Breast epithelium (tissue), 4 donors: ENCODE measurements at places on chromosomes 11 and 22. TPM values are rescaled to one million over a fixed set of nuclear protein-coding genes. Genes with fewer than 3 reads are reported as not detected.

DNA sequence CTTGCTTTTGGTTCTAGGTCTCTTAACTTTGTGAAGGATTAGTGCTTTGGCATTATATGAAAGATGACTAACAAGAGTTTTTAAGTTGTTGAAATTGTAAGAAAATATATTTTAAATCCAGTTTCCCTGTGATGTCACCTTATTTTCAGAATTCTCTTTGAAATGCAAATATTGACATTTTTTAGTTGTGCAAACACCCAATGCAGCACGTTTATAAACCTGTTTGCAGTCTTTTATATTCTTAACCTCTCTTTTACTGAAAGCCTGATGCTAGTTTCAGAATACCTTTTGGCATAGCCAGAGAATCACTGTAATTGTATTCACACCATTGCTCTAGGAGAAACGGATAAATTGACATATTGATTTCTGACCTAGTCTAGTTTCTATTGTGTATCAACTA is 42.8 kb upstream of the SLC37A2 start:
- H3K27ac ChIP-seq: no peak overlapping the region
- no peak overlapping the region for H3K4me3 ChIP-seq
- no peaks in the 10 kb centered on the region for H3K4me1 ChIP-seq
- H3K36me3 ChIP-seq: no peaks in the 10 kb centered on the region

- no peak for DNase-seq
- H3K36me3 ChIP-seq: no peaks in the 10 kb centered on the region
- no peak overlapping the region for H3K27ac ChIP-seq
- H3K27me3 ChIP-seq: no peaks in the 10 kb centered on the region
- H3K4me3 ChIP-seq: no peak overlapping the region
Measured at GRCh38 chr11:27291954-27292636, 70.9 kb downstream of the CCDC34 start.

GRCh38 chr11:575313-575995 is 816 bp upstream of the PHRF1 start:
- H3K36me3 ChIP-seq: no peaks in the 10 kb centered on the region
- no peak for DNase-seq
- H3K4me3 ChIP-seq: peak overlapping the region; percentile 86
- H3K27ac ChIP-seq: peak overlapping the region; percentile 7

DNA sequence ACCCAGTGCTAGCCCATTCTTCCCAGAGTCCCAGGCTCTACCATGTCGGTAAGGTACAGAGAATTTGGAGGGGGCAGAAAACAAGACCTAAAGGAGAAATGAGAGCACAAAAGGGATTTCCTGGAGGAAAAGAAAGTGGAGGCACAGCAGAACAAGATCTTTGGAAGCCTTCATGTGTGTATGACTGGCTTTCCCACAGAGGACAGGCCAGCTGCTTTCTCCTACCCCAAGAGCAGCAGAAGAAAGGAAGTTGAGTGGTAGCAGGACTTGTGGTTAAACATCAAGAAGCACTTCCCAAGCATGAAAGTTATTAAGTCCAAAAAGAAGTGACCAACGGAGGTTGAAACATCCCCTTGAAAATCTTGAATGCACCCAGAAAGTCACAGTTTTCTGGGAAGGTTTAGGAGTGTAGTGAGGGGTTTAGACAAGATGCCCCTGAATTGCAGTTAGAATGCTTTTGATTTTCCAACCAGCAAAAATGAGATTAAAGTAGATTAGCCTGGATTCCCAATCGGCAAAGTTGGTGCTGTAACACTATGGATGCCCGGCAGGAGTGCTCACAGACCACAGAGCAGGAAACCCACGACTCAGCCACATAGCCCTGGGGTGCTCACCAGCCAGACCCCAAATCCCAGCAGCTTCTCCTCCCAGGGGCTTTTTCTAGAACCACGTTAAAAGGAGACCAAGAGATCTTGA is 608 bp downstream of the TMPRSS13 start:
- peak overlapping the region; percentile 45 for H3K4me3 ChIP-seq
- no peak for DNase-seq
- no peaks in the 10 kb centered on the region for H3K4me1 ChIP-seq
- no peaks in the 10 kb centered on the region for H3K36me3 ChIP-seq

DNA sequence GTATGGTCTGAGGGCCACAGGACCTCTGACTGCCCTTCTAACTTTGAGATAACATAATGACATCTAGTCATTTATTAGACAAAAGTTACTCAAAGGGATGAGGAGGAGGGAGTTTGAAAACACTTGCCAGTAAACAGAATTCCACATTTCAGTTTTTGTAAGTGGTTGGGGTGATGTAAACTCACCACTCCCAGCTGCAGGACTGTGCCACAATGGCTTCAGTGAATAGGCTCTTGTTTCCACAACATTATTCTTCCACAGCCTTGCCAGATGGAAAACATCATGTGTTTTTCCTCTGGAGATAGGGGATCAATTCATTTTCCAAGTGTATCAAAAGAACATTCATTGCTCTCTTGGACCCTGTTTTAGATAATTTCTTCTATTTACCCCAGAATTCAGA is 147.2 kb upstream of the BDNF start:
- no peaks in the 10 kb centered on the region for H3K27me3 ChIP-seq
- H3K4me3 ChIP-seq: no peak overlapping the region
- H3K4me1 ChIP-seq: no peaks in the 10 kb centered on the region
- DNase-seq: no peak

DNA sequence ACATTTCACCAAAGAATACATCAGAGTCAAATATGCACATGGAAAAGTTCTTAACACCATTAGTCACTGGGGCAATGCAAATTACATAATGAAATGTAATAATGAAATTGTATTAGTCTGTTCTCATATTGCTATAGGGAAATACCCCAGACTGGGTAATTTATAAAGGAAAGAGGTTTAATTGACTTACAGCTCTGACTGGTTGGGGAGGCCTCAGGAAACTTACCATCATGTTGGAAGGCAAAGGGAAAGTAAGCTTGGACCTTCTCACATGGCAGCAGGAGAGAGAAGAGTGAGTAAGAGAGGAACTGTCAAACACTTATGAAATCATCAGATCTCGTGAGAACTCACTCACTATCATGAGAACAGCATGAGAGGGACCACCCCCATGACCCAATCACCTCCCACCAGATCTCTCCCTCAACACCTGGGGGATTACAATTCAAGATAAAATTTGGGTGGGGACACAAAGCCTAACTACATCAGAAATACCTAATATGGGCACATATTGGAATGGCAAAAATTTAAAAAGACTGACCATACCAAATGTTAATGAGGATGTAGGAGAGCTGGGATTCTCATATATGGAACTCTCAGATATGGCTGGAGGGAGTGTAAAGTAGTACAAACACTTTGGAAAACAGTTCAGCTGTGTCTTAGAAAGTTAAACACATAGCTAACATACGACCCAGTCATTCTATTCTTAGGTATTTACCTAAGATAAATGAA is 65.1 kb upstream of the CD44 start:
- no peak overlapping the region for H3K4me3 ChIP-seq
- no peaks in the 10 kb centered on the region for H3K4me1 ChIP-seq
- no peak for DNase-seq
- H3K36me3 ChIP-seq: no peaks in the 10 kb centered on the region
- H3K27me3 ChIP-seq: no peaks in the 10 kb centered on the region

GRCh38 chr11:1298695-1299492 is 10.5 kb downstream of the TOLLIP start:
- H3K27ac ChIP-seq: peak overlapping the region; percentile 69
- H3K4me1 ChIP-seq: peaks cover 31% of the 10 kb centered on the region
- H3K27me3 ChIP-seq: no peaks in the 10 kb centered on the region
- peak; percentile 83 for DNase-seq
- no peak overlapping the region for H3K4me3 ChIP-seq

- no peak overlapping the region for H3K4me3 ChIP-seq
- H3K27ac ChIP-seq: peak overlapping the region; percentile 91
- DNase-seq: no peak
- H3K4me1 ChIP-seq: no peaks in the 10 kb centered on the region
Measured at GRCh38 chr11:12087075-12088004, 23.1 kb upstream of the MICAL2 start.

DNA sequence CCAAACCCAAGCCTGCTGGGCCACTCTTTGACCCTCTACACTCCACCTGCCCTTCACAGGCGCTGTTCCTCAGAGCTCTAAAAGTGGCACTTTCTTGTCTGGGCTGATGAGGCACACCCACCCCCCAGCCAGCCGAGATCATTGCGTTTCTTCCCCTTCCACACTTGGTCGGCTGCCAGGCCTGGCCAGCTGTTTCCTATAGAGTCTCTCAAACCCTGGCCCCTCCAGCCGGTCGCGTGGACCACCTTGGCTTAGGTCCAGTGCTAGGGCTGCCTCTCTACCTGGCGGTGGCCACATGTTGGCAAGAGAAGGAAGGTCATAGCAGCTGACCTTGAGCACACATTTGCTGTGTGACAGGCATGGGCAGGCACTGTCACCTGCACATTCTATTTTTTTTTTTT is 60.6 kb downstream of the PPP6R2 start:
- no peak for DNase-seq
- H3K36me3 ChIP-seq: no peaks in the 10 kb centered on the region
- H3K27ac ChIP-seq: no peak overlapping the region
- no peaks in the 10 kb centered on the region for H3K27me3 ChIP-seq
- H3K4me3 ChIP-seq: no peak overlapping the region
- no peaks in the 10 kb centered on the region for H3K4me1 ChIP-seq

DNA sequence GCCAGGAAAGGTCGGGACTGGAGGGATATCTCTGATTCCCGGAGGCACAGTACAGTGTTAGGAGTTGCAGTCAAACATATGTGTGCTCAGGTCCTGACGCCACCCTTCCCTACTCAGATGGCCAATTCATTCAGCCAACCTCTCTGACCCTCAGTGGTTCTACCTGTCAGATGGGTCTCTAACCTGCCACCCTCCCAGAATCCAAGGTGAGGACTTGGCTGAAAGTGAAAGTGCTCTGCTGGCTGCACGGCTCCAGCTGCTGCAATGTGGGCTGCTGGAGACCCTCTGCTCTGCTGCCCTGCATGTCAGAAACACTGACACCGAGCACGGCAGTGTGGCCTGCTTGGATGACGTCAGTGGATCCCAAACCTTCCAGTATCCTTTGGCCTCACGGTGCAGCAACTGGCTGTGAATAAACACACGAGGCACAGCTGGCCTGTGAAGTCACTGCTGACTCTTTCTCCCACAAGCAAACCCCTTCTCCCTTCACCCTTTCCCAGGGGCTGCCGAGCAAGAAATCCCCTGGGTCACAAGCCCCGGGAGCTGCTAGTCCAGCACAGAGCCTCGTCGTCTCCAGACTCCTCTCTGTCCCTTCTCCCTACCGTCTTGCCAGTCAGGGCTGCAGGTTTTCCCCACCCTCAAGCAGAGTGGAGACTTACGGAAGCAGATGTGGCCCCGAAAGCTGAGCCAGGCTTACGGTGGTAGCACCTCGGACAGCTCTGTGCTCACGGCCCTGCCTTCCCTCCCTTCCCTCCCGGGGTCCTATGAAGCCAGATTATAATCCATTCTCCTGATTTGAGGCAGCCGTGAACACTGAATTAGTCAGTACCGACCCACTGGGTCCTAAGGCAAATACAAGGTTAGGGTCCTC is 24.3 kb downstream of the KIAA0930 start:
- no peaks in the 10 kb centered on the region for H3K36me3 ChIP-seq
- no peak for DNase-seq
- H3K27me3 ChIP-seq: no peaks in the 10 kb centered on the region
- no peak overlapping the region for H3K4me3 ChIP-seq

DNA sequence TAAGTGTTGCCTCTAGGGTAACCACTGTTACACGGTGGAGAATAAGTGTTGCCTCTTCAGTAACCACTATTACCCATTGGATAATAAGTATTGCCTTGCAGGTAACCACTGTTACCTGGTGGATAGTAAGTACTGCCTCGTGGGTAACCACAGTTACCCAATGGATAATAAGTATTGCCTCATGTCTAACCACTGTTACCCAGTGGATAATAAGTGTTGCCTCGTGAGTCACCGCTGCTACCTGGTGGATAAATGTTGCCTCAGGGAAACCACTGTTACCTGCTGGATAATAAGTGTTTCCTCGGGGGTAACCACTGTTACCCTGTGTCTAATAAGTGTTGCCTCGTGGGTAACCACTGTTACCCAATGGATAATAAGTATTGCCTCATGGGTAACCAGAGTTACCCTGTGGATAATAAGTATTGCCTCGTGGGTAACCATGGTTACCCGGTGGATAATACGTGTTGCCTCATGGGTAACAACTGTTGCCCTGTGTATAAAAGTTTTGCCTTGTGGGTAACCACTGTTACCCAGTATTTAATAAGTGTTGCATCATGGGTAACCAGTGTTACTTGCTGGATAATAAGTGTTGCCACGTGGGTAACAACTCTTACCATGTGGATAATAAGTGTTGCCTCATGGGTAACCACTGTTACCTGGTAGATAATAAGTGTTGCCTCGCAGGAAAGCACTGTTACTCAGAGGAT is 12.3 kb upstream of the NXPE4 start:
- H3K36me3 ChIP-seq: no peaks in the 10 kb centered on the region
- no peaks in the 10 kb centered on the region for H3K4me1 ChIP-seq
- H3K27ac ChIP-seq: no peak overlapping the region
- H3K27me3 ChIP-seq: no peaks in the 10 kb centered on the region
- DNase-seq: no peak
- no peak overlapping the region for H3K4me3 ChIP-seq

DNA sequence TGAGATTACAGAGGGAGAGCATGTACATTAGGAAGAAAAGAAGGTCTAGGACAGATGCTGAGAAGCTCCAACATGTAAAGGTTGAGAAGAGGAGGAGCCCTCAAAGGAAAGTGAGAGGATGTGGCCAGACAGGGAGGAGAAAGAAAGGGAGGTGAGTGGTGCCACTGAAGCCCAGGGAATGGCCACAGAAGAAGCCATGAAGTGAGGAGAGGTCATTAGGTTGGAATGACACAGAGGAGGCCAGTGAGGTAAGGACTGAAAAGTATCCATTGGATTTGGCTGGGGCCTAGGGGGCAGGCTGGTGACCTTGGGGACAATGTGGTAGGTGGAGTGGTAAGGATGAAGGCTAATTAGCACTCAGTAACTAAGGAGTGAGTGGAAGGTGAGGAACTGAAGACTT is 3.0 kb upstream of the DCHS1 start:
- H3K36me3 ChIP-seq: no peaks in the 10 kb centered on the region
- DNase-seq: no peak
- no peaks in the 10 kb centered on the region for H3K27me3 ChIP-seq
- H3K4me1 ChIP-seq: no peaks in the 10 kb centered on the region
- H3K27ac ChIP-seq: no peak overlapping the region

The DEUP1 gene
- total RNA-seq: not detected

The OSM gene
- 2.5 TPM for total RNA-seq

The SCT gene
- total RNA-seq: not detected

The ANKRD13D gene
- total RNA-seq: 40.7 TPM

The PLET1 gene
- total RNA-seq: not detected

The GNAZ gene
- total RNA-seq: 5.0 TPM
